Panc1 (cell line): ENCODE measurements at places on chromosomes 3 and 15. TPM values are rescaled to one million over a fixed set of nuclear protein-coding genes. Genes with fewer than 3 reads are reported as not detected.

The LMAN1L gene
- not detected for total RNA-seq

The UBA7 gene
- total RNA-seq = 12.5 TPM

The TP63 gene
- 0.51 TPM for total RNA-seq

The ITPKA gene
- 6.3 TPM for total RNA-seq

The ATP2B2 gene
- not detected for total RNA-seq
